Spleen (tissue), 13 donors: ENCODE measurements at places on chromosomes 4 and X. TPM values are rescaled to one million over a fixed set of nuclear protein-coding genes. Genes with fewer than 3 reads are reported as not detected.

The CLNK gene
- 2.3 TPM for total RNA-seq

The DDX60 gene
- 50.7 TPM for total RNA-seq

The PNMA6F gene
- total RNA-seq, result not detected

The SHROOM4 gene
- 4.4 TPM for total RNA-seq

The FDCSP gene
- 3.1 TPM for total RNA-seq

The GPR119 gene
- total RNA-seq, result not detected

The FGF13 gene
- 9.0 TPM for total RNA-seq

The MID1IP1 gene
- 19.8 TPM for total RNA-seq

- no peak for DNase-seq
- H3K4me3 ChIP-seq, result no peak overlapping the region
- no peak overlapping the region for H3K27ac ChIP-seq
- no peaks in the 10 kb centered on the region for H3K4me1 ChIP-seq
- peaks cover 9% of the 10 kb centered on the region for H3K27me3 ChIP-seq
Measured at GRCh38 chr4:55169352-55169961, 44.1 kb upstream of the KDR start.

DNA sequence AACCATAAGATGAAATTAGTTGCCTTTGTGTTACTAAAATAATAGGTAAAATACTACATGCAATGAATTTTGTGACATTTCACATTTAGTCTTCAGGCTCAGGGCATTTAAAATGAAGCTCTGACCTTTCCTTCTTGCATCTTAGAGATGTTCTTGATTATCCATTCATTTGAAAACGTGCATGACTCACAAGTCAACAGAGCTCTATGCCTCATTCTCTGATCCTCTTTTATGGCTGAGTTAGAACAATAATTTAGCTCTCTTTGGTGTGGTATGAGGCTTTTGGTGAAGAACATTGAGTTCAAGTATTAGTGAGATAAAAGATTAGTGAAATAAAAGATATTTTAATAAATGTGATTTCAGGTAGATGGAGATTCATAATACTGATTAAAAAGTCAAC is 66.5 kb downstream of the TIGD2 start:
- H3K4me1 ChIP-seq, result no peaks in the 10 kb centered on the region
- DNase-seq, result no peak
- no peaks in the 10 kb centered on the region for H3K36me3 ChIP-seq
- H3K27me3 ChIP-seq, result no peaks in the 10 kb centered on the region
- no peak overlapping the region for H3K27ac ChIP-seq
- no peak overlapping the region for H3K4me3 ChIP-seq

GRCh38 chrX:33207056-33207455 is 4.3 kb downstream of the DMD start:
- H3K4me1 ChIP-seq, result no peaks in the 10 kb centered on the region
- no peaks in the 10 kb centered on the region for H3K27me3 ChIP-seq
- no peaks in the 10 kb centered on the region for H3K36me3 ChIP-seq
- no peak for DNase-seq
- no peak overlapping the region for H3K4me3 ChIP-seq

DNA sequence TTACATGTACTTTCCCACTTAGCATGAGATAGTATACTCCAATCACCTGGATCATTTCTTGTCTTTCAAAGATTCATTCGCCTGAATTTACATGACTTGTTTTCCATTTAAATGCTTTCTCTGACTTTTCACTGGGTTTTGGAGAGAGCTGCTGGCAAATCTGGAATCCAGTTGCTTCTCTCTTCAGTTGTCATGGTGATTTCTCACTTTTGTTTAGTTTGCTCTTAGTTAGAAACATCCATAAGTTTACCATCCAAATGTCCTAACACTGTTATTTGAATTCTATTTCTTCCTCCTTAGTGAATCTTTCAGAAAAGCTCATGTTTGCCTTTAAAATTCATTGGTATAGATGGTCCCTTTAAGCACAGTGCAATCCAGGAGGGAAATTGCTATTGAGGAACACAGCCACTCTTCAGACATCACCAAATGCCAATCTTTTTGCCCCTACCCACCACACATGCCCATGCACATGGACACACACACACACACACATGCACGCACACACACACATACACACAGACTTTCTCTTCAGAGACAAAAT is 51.7 kb downstream of the REELD1 start:
- H3K36me3 ChIP-seq, result no peaks in the 10 kb centered on the region
- no peaks in the 10 kb centered on the region for H3K4me1 ChIP-seq
- H3K4me3 ChIP-seq, result no peak overlapping the region
- no peak overlapping the region for H3K27ac ChIP-seq

DNA sequence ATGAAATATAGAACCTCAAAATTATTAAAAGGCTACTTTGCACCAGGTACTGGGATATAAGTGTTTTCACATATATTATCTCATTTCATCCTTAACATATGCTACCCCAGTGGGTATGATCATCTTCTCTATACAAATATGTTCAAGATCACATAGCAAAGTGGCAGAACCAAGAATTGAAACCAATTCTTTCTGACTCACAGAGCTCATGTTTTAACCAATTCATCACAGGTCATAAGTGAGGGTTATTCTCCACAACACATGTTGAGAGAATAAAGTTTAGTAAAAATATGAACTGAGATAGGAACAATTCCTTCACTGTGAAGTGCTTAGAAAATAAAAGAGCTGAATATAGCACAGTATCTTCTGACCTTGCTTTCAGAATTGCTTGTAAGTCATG is 442.9 kb upstream of the RASGEF1B start:
- H3K4me3 ChIP-seq, result no peak overlapping the region
- no peak overlapping the region for H3K27ac ChIP-seq
- H3K4me1 ChIP-seq, result no peaks in the 10 kb centered on the region
- H3K27me3 ChIP-seq, result peaks cover 8% of the 10 kb centered on the region
- DNase-seq, result no peak

DNA sequence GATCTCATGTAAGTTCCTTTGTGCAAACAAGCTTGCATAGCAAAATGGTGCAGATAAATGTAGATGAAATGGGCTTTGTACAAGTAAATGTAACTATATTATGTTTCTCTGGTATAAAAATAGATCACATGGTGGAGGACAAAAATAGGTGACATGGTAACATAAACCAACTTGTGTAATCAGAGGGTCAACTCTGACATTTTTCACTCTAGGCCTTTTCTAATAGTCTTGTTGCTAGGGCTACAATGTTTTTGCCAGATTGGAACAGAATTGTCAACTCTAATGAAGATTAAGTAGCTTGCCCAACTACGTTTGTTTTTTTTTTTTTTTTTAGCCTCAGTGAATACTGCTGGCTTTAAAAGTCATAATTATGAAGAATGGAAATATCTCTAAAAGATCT is 11.5 kb downstream of the MAD2L1 start:
- no peaks in the 10 kb centered on the region for H3K27me3 ChIP-seq
- H3K36me3 ChIP-seq, result no peaks in the 10 kb centered on the region
- no peak overlapping the region for H3K4me3 ChIP-seq
- peaks cover 14% of the 10 kb centered on the region for H3K4me1 ChIP-seq

DNA sequence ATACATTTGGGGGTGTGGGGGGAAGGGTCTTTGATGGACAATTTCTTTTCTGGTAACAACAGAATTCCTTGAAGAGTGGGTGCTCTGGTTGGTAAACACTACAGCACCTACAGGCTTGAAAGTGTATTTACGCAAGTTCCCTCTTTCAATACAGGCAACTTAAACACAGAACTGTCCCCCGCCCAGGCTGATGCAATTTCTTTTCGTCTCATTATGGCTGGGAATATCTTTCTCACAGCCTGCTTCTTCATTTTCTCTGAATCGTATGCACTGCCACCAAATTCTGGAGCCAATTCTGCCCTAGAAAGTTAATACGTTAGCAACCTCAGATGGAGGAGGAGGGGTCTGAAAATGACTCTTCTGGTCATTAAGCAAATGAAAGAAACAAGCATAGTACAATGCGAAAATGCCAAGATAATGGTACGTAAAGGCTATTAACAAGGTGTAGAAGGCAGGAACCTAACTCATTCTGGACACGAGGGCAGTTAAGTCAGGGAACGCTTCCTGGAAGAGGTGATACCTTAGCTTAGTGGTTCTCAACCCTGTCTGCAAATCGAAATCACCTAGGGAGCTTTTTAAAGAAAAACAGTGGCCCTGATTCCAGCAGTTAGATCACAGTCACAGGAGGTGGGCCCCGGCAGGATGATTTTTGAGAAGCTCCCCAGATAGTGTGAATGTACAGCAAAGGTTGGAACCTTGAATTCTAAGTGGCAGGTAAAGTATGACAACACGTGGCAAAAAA is 1.0 kb downstream of the AGA start:
- H3K27me3 ChIP-seq, result no peaks in the 10 kb centered on the region
- H3K4me3 ChIP-seq, result peak overlapping the region; percentile 70
- H3K36me3 ChIP-seq, result peaks cover 22% of the 10 kb centered on the region
- peaks cover 26% of the 10 kb centered on the region for H3K4me1 ChIP-seq

GRCh38 chr4:85420831-85421230 is 54.1 kb upstream of the ARHGAP24 start:
- H3K27ac ChIP-seq, result no peak overlapping the region
- DNase-seq, result no peak
- no peak overlapping the region for H3K4me3 ChIP-seq
- H3K4me1 ChIP-seq, result no peaks in the 10 kb centered on the region
- no peaks in the 10 kb centered on the region for H3K36me3 ChIP-seq
- H3K27me3 ChIP-seq, result no peaks in the 10 kb centered on the region

DNA sequence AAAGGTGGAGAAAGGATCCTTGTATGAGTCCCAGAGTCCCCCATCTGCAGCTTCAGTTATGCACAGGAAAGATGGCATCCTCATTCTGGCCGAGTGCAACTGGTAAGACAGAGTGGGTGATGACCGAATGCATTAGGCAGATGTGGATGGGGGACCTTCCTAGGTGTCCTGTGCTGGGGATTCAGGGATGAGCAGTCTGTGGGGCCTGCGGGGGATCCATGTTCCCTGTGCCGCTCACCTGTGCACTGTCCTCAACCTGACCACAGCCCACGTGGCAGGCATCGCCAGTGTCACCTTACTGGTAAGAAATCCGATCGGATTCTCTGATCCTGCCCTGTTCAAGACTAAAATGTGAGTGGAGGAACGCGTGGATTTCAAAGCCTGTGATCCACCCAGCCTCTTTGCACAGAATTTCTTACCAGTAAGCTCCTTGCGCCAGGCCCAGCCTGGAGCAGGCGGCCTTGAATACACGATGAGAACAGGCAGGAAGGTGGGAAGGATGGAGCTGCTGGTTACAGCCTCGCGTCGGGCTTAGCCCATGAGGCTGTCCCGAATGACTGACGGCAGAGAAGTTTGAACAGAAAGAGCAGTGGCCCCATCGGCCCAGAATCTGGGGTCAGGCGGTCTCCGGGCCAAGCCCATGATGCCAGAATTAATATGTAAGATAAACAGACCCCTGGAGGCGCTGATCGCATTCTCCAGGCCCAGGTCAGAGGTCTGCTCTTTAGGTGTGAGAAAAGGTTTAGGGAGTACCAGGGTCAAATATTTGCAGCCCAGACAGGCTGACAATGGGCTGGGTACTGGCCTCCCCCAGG is 56.5 kb downstream of the CPZ start:
- peaks cover 42% of the 10 kb centered on the region for H3K27me3 ChIP-seq
- H3K4me1 ChIP-seq, result no peaks in the 10 kb centered on the region
- peak; percentile 59 for DNase-seq
- no peak overlapping the region for H3K27ac ChIP-seq

DNA sequence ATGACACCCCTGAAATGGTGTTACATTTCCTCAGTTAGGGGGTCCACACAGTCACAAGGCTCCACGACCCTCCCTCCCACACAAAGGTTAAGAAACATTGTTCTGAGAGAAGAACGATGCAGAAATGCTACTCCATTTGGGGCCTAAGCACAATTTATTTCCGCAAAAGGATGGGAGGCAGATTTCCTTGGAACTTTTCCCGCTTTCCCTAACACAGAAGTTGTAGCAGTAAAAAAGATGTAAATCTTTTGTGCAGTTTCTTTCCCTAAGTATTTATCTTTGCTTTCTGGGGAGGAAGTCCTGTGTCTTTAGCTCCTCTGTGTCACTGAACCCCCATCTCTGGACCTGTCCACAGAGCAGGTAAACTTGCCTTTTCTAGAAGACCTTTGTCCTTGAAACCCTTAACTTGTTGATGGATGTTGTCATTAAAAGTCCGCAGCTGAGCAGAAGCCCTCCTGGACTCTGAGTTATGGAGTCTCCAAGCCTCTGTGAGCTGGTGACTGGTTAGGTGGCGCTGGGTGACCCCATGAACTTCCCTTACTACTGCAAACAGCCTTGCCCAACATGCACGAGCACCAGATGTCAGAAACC is 67.2 kb upstream of the SHISA3 start:
- H3K27ac ChIP-seq, result no peak overlapping the region
- DNase-seq, result no peak
- no peaks in the 10 kb centered on the region for H3K36me3 ChIP-seq
- no peaks in the 10 kb centered on the region for H3K27me3 ChIP-seq

GRCh38 chr4:88452912-88453311 is 4.0 kb upstream of the HERC5 start:
- H3K4me1 ChIP-seq, result peaks cover 12% of the 10 kb centered on the region
- no peak overlapping the region for H3K27ac ChIP-seq
- H3K27me3 ChIP-seq, result no peaks in the 10 kb centered on the region
- no peaks in the 10 kb centered on the region for H3K36me3 ChIP-seq
- no peak overlapping the region for H3K4me3 ChIP-seq

DNA sequence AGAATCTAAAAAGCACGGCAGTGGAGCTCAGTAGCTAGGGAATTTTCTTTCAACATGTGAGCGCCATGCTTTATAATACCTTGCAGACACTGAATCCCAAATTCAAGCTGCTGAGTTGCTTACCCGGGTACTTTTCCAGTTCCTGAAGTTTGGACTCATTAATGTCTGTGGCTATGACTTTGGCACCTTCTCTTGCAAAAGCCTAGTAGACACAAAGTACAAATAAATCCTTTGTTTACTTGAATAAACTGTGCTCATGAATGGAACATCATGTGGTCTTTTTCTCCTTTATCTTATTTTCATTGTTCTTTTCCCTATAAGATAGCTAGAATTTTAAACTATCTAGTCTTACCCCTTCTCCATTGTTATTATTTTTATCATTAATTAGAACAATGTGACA is 4.6 kb downstream of the BDH2 start:
- no peak overlapping the region for H3K27ac ChIP-seq
- H3K4me1 ChIP-seq, result peaks cover 20% of the 10 kb centered on the region
- no peak for DNase-seq
- peaks cover 6% of the 10 kb centered on the region for H3K36me3 ChIP-seq

DNA sequence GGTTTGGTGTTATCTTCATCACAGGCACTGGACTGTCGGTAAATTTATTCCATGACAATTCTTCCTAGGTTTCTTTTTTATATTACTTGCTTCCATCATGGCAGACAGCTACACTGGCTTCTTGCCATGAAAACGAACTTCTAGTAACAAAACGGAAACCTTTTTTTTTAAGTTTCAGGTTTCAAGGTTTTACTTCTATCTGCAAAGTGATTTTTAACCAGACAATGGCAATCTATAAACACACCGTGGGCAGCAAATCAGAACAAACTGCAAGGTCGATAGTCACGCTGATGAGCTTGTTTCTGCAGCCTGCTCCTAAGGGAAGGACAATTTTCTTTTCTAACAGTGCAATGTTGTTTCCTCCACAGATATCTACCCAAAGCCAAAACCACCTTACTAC is 29.9 kb downstream of the XG start:
- no peak for DNase-seq
- no peaks in the 10 kb centered on the region for H3K36me3 ChIP-seq
- H3K4me1 ChIP-seq, result no peaks in the 10 kb centered on the region
- no peak overlapping the region for H3K4me3 ChIP-seq
- no peak overlapping the region for H3K27ac ChIP-seq
